ENCODE measurements at places on chromosomes 6 and 20.
A peak's percentile ranks its signal among the peaks of the same experiment; 100 is the strongest.

DNA sequence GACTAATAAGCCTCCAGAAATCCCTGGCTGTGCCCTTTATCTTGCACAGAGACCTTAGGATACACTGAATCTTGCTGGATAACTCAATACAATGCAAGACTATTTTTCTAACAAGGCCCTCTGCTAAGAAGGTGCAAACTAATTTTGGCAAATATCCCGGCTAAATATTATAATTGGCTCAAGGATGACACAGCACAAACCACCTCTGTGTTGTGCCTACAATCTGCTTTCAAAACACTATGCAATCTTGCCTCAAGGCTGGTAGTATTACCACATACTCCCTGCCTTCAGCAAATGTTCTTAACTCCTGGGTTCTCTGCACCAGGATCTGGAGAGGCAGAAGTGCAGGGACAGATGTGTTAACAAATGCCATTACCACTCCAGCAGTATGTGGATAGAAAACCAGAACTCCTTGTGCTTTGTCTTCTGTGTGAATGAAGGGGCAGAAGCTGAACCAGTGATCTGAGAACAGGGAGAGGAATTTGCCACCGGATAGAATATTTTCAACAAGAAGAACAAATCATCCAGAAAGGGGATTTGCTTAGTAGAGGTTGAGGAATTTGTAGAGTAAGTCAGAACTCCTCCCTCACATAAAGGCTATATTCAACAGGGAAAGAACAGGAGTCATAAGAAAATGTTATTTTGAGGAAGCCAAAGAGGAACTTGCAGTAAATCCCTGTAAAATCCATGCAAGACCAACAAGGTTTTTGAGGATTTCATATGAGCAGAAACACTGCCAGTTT, 74.1 kb upstream of the SLC4A11 start:
- DNase-seq: peak; percentile 87

GRCh38 chr6:24640166-24640565, 5.8 kb downstream of the KIAA0319 start:
- DNase-seq: no peak

DNA sequence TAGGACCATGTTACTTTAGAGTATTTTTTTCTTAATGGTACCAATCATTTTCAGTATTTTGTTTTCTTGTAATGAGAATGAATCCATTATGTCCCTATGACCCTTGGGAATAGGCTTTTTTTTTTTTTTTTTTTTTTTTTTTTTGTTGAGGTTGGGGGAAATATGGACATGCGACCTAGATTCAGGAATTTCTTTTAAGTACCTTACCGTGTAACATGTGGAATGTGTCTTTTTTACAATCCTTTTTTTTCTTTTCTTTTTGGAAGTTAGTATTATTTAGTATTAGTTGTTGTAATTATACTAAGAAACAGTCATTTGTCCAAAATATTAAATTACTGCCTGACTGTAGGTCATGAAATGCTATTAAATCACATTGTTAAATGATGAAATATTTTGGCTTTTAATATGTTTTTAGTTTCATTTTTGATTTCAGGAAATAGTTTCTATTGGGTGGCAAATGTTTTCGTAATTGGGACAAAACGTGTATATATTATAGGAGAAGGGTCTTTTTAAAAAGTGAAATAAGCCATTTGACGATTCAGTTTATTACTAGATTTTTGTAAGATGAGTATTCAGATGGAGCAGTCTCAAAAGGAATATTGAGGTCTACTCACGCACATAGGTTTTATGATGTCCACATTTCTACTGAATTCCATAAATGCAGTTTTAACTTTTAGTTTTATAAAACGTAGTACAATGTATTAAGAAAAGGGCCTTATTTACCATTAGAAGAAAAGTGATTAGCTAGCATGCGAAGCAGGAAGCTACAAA, 4.9 kb downstream of the ARID1B start:
- DNase-seq: no peak

- no peak for DNase-seq
Measured at GRCh38 chr6:16041327-16041726, 87.6 kb upstream of the MYLIP start.

- no peak for DNase-seq
Measured at GRCh38 chr20:13436530-13436929, 202.2 kb downstream of the TASP1 start.

DNA sequence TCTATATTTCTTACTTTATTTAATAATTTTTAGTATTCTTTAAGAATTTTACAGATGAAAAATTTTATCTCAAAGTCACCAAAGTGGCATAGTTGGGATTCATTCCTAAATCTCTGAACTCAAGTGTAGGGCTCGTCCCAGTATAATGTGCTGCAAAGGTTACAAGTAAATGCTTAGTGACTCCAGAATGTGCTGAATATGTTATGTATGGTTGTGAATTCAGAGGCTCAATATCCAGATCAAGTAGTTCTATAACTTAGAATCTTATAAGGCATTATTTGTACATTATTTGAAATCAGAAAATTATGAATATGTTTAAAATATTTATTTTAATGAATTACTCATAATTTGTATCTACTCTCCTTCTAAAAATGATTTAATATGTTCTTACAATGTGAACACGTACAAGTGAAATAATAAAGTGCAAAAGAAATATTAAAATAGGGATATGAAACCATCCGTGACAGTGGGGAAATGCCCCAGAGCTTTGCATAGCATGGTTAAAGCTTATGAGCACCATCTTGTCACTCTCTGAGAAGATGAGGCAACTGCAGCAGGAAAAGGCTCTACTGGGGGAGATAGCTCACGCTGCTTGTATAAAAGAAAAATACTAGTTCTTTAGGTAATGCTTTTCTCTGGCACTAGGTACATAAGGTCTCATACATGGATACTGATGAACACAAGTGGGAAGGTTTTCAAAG, 259.0 kb downstream of the FOXC1 start:
- no peak for DNase-seq

DNA sequence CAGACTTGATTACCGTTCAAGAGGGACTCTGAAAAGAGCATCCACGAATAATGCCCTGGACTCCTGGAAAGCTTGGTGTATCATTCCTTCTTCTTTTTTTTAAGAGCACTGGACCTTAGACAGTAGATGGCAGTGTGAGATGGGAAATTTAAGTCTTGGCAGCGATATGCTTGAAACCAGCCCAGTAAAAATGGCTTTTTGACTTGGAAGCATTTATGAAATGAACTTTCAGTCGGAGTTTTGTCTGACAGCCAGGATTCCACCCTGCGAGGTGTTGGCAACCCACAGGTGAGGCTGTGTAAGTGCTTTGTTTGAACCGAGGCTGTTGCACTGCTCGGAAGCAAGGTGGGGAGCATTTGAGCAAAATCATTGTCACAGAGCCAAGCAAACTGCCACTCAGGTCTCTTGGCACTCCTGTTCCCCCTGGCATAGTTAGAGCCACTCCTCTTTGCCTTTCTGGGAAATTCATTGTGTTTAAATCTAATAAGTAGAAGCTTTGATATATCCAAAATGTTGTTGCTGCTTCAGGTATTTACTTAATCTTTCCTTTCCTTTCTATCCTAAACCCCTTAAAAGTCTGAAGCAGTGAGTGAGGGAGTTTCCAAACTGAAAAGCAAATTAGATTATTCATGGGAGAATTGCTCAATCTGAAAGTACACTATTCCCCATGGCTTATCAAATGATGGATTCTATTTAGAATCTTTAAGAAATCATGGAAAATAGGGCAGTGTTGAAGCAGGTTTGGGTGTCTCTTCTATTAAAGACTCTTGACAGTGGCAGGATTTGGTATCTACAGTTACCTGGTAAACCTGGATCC, 272.8 kb upstream of the SLC35B3 start:
- DNase-seq: peak; percentile 60

GRCh38 chr6:55176958-55177357, 2.6 kb downstream of the HCRTR2 start:
- DNase-seq: no peak

GRCh38 chr20:17935186-17935585, 33.4 kb downstream of the SNX5 start:
- no peak for DNase-seq

DNA sequence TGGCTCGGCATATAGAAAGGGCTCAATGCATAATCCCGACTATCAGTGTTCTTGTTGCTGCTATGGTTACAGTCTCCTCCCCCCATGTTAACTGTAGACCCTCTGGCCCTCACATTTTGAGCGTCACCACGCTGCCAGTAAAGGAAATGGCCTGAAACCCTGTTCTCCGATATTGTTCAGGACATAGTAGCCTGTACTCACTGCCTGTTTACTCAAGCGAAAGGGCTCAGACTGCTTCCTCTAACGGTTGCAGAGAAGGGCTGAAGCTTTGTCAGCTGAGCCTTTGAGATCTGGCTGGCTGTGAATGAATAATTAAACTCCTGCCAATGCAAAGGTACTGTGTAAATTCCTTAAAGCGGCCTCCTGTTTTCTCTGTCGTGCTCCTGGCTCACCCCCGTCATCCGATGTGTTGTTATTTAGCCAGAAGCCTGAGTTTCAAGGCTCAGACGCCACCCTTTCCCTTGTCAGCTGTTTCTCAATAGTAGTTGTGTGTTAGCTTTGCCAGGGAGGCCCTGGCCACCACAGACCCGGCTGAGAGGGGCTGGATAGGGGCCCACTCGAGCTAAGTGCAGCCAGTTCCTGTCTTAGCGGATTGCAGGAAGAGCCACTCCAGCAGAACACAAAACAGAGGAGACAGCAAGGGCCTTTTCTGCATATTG, 31.2 kb upstream of the RALGAPA2 start:
- peak; percentile 32 for DNase-seq

GRCh38 chr6:50120300-50120699, 70.6 kb upstream of the DEFB112 start:
- DNase-seq: no peak

DNA sequence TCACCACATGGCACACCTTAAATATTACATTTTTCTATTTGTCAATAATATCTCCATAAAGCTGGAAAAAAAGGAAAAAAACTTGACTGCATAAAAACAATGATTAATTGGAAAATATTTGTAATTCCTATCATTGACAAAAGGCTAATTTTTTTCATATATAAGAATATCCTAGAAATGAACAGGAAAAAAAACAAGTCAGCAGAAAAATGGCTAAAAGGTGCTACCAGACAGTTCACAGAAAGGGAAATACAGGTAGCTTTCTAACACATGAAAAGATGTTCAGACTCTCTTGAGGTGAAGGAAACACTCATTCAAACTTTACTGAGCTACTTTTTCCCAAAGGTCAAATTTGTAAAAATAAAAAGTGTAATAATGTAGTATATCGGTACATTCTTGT, 104.1 kb upstream of the SCAF8 start:
- DNase-seq: no peak

- DNase-seq: no peak
Measured at GRCh38 chr20:1272368-1273100, 6.4 kb downstream of the SNPH start.

GRCh38 chr6:75403563-75404080, 90.0 kb downstream of the FILIP1 start:
- DNase-seq: no peak

- DNase-seq: no peak
Measured at GRCh38 chr20:48722737-48723191, 105.0 kb downstream of the PREX1 start.

- no peak for DNase-seq
Measured at GRCh38 chr6:110653381-110653780, 161.9 kb downstream of the CDK19 start.

- no peak for DNase-seq
Measured at GRCh38 chr6:169858935-169859351, 107.5 kb downstream of the ERMARD start.

- no peak for DNase-seq
Measured at GRCh38 chr6:166437661-166438060, 54.9 kb upstream of the MPC1 start.

DNA sequence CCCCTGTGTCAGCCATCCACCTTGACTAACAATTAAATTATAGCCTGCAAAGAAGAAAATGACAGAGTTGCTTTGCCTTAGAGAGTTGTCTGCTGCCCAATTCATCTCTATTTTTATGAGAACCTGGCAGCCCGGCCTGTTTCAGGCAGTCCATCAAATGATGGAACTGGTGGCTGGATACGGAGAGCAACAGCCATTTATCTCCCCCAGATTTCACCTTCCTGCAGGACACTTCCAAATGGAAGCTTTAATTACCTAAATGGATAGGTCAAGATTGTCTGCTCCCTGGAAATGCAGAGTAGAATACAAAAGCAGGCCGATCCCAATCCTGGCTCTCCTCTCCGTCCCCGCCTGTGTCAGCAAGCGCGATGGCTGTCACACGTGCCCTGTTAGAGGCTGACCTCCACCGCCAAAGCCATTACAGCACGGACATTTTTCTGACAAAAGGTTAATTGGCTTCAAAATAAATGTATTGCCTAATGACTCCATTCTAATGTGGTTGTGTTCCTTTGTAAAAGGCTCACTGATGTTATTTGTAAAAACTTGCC, 86.7 kb downstream of the PACRG start:
- no peak for DNase-seq

DNA sequence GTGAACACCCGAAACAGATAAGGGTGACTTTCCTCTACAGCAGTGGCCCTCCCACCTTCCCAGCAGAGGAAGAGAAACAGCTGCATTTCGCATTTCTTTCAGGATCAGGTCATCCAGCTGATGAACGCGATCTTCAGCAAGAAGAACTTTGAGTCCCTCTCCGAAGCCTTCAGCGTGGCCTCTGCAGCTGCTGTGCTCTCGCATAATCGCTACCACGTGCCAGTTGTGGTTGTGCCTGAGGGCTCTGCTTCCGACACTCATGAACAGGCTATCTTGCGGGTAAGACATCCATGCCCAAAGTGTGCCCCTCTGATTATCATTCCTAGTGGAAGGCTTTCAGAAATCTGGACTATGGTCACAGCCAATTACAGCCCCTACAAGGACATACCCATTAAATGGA, 27.8 kb upstream of the MROH8 start:
- DNase-seq: no peak

DNA sequence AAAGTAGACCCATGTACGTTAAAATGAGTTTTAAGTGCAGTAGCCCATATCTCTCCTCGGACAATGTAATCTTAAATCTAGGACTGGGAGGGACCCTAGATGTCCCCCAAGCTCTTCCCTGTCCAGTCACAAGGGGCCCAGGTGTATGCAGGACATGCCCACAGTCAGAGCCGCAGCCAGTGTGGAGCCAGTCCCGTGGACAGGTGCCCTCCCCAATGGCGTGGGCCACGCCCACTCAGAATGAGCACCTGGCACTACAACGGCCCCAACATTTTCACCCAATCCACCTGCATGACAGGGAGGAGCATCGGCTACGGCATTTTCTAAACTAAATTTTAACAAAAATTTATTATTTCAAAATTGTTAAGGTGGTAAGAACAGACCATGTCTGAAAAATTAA, 53.2 kb downstream of the WDR27 start:
- DNase-seq: no peak

GRCh38 chr6:46674410-46674809, 13.3 kb upstream of the TDRD6 start:
- DNase-seq: no peak

DNA sequence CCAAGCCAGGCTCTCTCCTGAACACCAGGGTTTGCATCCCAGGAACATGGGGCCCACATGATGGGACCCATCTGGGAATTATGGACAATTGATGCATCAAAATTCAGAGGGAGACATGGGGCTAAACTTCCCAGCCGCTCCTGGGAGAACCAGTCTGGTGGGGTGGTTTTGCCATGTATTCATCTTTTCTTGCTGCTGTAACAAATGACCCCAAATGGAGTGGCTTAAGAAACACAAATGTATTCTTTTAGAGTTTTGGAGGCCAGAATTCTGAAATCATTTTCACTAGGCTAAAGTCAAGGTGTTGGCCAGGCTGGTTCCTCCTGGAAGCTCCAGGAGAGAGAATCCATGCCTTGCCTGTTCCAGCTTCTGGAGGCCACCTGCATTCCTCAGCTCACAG, 6.5 kb downstream of the SLC13A3 start:
- DNase-seq: no peak

- no peak for DNase-seq
Measured at GRCh38 chr20:51801823-51802123, 548 bp downstream of the SALL4 start.

Data from SK-N-MC (cell line).